ENCODE measurements at places on chromosomes 13 and 19.

DNA sequence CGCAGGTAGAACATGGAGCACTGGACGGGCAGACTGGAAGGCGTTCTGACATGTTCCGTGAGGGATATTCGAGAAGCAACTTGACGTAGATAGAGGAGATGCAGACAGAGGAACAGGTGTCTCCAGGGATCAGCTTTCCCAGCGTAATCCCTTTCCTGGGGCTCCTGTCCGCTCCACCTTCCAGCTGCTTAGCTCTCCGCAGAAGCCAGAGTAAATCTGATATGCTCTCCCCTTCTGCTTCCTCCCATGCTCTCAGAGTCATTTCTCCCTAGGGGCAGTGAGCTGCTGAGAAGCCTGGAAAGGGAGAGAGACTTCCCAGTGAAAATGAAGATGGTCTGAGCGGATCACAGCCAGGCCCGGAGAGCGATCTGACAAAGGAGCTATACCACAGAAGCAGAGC, 23.0 kb upstream of the OLFM4 start:
- no peak for DNase-seq

GRCh38 chr13:112806739-112807652, 117.2 kb downstream of the ATP11A start:
- DNase-seq = no peak

DNA sequence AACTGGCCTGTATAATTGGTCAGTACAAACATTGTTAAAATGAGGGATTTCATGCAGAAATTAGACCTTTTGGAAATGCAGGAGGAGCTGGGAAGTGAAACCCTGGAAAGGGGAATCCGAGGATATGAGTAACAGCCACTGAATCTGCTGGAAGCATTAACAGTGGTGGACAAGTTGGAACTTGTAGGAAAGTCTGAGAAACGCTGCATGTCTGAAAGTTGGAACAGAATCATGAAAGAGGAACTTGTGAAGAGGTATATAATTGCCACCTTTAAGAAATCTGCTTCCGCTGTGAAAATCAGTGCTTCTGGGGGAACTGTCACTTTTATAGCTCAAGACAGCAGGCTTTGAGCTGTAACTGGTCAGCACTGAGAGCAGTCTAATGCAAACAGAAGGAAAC, 716.5 kb upstream of the PRR20A start:
- DNase-seq = no peak

GRCh38 chr13:33721724-33722123, 96.2 kb upstream of the RFC3 start:
- no peak for DNase-seq

GRCh38 chr13:110423689-110424302, 116.7 kb downstream of the COL4A2 start:
- no peak for DNase-seq

DNA sequence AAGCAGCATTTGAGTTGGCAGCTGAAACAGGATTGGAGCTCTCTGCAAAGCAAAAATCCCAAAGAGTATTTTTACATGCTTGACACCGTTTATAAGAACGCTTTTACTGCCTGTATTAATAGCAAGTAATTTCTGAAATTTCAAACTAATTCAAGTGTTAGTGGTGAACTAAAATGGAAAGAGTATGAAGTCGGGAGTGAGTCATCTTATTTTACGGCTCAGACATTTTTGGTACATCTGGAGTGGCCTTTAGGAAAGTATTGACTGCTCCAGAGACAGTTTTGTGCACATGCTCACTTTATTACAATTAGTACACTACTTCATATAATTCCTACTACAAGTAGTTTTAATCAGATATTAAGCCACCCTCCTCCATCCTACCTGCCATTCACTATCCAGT, 167.4 kb downstream of the SLITRK6 start:
- DNase-seq = no peak

- no peak for DNase-seq
These were observed 281.6 kb upstream of the OBI1 start for GRCh38 chr13:78940455-78941130.

- DNase-seq = no peak
These were observed 256.0 kb downstream of the PCDH9 start for GRCh38 chr13:66974174-66974573.

DNA sequence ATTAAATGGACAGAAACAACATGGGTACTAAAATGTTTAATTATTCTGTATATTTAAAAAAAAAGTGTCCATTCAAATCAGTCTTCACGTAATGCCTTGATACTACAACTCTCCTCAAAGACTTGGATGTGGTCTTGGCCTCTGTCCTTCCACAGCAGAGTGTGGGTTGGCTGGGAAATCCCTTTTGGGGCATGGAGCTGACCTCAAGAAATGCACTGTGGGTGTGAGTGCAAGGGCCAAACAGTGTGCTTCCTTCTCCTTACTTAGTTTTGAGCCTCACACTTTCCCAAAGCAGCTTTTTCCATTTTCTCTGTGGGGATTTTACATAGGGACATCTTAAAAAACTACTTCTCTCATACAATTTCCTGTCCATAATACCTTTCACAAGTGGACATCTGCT, 607.4 kb downstream of the EFNB2 start:
- DNase-seq = no peak

- no peak for DNase-seq
These were observed 522.1 kb downstream of the SUCLA2 start for GRCh38 chr13:47478985-47479384.

DNA sequence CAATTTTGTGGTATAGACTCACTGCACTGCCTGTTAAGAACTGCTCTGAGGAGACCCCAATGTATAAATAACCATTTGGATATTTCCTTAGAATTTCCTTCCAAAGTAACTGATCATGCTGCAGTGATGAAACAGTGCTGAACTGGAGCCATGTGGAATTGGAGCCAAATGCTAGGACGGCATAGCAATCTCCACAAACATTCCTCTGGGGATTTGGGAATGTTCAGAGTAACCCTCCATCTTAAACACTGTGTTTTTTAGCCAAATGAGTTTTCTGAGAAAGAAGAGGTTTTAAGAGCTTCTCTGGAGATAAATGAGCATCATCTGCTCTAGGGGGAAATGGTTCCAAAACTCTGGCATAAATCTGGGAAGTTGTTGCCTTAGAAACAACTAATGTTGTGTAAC, 98.2 kb downstream of the OLFM4 start:
- no peak for DNase-seq

GRCh38 chr19:17862711-17863519, 3.2 kb downstream of the RPL18A start:
- no peak for DNase-seq

DNA sequence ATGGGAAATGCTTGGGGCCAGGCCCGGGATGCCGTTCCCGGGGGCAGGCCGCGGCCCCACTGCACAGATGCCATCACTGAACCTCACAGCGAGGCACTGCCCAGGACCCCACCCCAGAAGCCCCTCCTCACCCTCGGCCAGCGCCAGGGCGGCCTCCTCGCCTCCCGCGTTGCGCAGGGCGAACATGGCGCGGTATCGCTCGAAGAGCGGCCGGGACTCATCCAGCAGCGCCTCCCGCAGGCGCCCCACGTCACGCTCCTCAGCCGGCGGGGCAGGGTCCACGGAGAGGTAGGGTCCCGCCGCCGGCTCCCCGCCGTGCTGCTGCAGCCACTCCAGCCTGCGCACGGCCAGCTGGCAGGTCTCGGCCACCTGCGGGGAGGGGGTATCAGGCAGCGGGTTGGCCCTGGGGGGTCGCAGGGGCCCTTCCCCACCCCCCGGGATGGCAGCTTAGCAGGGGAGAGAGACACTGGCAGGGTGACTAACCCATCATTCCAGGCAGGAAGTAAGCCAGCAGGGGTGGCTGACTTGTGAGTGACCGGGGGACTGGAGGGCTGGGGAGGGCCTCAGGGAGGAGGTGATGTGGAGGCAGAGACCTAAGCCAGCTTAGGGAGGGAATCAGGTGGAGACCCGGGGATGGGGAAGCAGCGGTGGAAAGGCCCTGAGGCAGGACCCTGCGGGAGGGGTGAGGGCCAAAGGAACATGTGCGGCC, 8.2 kb downstream of the DOHH start:
- DNase-seq = no peak

DNA sequence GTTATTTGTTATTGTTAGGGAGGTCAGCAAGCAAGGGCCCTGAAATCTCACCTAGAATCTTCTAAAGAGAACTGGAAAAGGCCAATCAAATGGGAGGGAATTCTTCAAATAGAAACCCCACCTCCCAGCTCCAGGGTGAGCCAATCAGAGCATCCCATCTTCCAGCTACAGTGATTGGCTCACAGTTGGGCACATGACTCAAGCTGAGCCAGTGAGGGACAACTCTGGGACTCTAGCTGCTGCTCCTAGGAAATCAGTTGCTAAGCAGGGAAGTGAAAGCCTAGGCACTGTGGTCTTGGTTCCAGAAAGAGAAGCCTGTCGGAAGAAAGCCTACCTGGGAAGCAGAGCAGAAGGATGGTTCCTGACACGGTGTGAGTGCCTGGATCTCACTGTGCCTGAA, 13.4 kb downstream of the TM6SF2 start:
- DNase-seq = peak; percentile 22

DNA sequence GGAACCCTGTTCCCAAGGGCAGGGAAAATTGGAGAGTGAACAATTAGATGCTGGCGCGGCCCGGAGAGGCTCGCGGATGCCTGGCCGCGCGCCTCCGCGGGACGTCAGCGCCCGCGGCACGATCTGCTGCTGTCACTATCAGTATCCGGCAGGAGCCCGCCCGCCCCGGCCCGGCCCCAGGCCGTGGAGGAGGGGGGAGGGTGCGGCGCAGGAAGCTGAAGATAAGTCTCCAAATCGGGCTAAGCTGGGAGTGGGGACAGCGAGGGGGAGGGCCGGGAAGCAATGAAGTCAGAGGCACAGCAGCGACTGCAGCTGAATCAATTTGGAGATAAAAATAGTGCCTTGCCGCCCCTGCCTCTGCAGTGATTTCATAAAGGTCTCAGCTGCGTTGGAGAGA, 441.5 kb upstream of the KLF12 start:
- DNase-seq = no peak

- no peak for DNase-seq
These were observed 150.9 kb downstream of the PDS5B start for GRCh38 chr13:32737111-32737571.

DNA sequence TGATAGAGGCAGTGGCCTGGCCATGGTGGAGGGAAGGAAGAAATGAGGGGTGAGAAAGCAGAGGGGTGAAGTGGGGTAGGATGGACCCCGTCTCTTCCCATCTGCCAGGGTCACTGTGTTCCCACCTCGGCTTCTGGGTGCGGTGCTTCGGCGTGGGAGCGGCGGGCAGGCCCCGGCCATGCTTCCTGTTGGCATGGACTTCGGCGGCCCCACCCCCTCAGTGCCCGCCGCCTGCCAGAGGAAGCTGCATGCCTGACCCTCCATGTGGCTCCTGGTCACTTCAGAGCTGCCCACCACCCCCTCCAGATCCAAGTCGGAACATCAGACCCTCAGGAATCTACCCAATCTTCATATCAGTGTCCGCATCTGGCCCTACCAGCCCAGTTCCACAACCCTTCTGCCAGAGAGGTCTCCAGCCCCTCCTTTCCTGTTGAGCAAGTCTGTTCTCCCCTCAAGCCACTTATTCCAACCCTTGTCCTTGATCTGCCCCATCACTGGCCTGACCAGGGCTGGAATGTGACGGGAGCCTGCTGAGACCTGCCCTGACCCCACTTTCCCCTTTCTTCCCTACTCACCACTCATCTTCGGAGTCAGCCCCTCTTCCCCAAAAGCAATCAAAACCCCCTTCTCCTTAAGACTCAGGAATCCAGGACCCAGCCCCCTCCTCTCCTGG, 1.5 kb downstream of the KCNN4 start:
- no peak for DNase-seq

- no peak for DNase-seq
These were observed 134.0 kb downstream of the UFM1 start for GRCh38 chr13:38483623-38484022.

DNA sequence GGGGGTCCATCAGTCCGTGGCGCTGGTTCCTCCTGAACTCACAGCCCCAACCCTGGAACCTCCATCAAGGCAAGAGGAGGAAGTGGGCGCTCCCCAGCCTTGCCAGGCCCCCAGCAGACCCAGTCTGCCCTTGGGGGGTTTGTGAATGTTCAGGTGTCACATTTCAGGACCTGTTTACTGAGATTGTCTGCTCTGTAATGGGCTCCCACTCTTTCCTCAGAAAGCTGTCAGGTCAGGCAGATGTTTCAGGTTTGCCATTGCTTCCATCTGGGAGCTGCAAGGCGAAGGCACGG, 29.4 kb downstream of the TSSK6 start:
- no peak for DNase-seq

DNA sequence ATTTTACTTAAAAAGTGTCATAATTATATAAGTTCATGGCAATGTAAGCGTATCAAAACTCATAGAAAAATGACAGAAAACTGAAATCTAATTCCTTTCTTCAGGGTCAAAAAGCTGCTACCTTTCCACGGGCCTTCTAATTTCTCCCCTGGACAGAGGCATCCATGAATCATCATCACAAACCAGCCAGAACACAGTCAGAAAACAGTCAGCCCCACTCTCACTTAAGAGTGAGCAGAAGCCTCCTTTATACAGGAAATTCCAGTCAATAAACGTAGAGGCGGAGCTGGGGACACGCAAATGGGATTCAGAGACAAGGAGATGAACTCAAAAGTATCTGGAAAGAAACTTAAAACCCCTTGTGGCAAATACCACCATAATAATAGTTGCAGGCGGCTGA, 54.2 kb upstream of the ABCC4 start:
- no peak for DNase-seq

GRCh38 chr13:111954661-111955411, 112.1 kb upstream of the SOX1 start:
- DNase-seq = no peak

GRCh38 chr13:74027161-74027779, 106.9 kb downstream of the KLF12 start:
- no peak for DNase-seq

- no peak for DNase-seq
These were observed 738.3 kb upstream of the GPC6 start for GRCh38 chr13:92488249-92488852.

- DNase-seq = no peak
These were observed 310.6 kb downstream of the DCT start for GRCh38 chr13:94168783-94169453.
